ENCODE measurements at places on chromosomes 3 and 15. TPM values are rescaled to one million over a fixed set of nuclear protein-coding genes. Genes with fewer than 3 reads are reported as not detected.

The FRMD5 gene
- total RNA-seq: 2.3 TPM

The CHDH gene
- total RNA-seq: 16.5 TPM

The SNUPN gene
- total RNA-seq: 23.9 TPM

The ZNF106 gene
- total RNA-seq: 94.9 TPM

The GASK1A gene
- 1.2 TPM for total RNA-seq

The RLBP1 gene
- total RNA-seq: 2.1 TPM

The GOLGA6L10 gene
- 3.1 TPM for total RNA-seq

The FOXB1 gene
- total RNA-seq: not detected

The HESX1 gene
- total RNA-seq: 0.58 TPM

The MEX3B gene
- 5.5 TPM for total RNA-seq

The PLA2G4E gene
- total RNA-seq: 0.06 TPM

The CKMT1A gene
- total RNA-seq: 87.0 TPM

The SLCO2A1 gene
- 67.7 TPM for total RNA-seq

The ZKSCAN7 gene
- 1.6 TPM for total RNA-seq

The CACNA2D3 gene
- 0.34 TPM for total RNA-seq

The MCF2L2 gene
- 2.7 TPM for total RNA-seq

The KLF15 gene
- total RNA-seq: 2.0 TPM

The CPN2 gene
- 0.14 TPM for total RNA-seq

The CLRN1 gene
- total RNA-seq: not detected

The TOPAZ1 gene
- not detected for total RNA-seq

The GOLGA6B gene
- total RNA-seq: not detected

The CCDC80 gene
- total RNA-seq: 53.2 TPM

The PAQR9 gene
- total RNA-seq: not detected

The TCF12 gene
- 106 TPM for total RNA-seq

The LRRK1 gene
- 43.7 TPM for total RNA-seq

The NRG4 gene
- 0.95 TPM for total RNA-seq

The NRROS gene
- 5.4 TPM for total RNA-seq

The RGMA gene
- total RNA-seq: 10.6 TPM

The SPSB4 gene
- total RNA-seq: 0.17 TPM

The SLC15A2 gene
- total RNA-seq: 8.6 TPM

The PYGO1 gene
- 1.0 TPM for total RNA-seq
